ENCODE measurements at places on chromosomes 1 and 21.

DNA sequence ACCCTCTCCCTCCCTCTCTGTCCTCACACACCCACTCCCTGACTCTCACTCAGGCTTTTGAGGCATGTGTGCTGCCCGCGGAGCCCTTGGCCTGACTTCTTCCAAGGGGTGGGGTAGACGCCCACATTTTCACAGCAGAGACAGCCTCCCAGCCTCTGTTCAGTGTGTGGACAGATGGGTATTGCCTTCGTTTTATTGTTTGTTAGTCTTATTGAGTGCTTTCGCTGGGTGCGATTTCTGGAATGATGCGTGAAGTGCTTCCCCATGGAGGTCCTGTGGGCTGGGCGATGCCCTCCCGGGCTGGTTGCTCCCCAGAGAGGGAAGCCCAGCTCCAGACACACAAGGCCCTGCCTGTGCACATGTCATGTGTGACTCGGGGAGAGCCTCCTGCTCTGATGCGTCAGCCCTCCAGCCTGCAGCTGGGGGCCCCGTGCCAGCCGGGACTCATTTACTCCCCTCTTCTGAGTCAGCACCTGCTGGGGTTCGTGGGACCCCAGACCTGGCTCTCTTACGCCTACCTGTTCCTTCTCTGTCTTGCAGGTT, 14.7 kb downstream of the PDXK start:
- DNase-seq: no peak

- DNase-seq: no peak
Measured at GRCh38 chr1:170131450-170131849, 14.3 kb upstream of the NTMT2 start.

GRCh38 chr1:208997726-208998312, 585.7 kb upstream of the CAMK1G start:
- DNase-seq: no peak

DNA sequence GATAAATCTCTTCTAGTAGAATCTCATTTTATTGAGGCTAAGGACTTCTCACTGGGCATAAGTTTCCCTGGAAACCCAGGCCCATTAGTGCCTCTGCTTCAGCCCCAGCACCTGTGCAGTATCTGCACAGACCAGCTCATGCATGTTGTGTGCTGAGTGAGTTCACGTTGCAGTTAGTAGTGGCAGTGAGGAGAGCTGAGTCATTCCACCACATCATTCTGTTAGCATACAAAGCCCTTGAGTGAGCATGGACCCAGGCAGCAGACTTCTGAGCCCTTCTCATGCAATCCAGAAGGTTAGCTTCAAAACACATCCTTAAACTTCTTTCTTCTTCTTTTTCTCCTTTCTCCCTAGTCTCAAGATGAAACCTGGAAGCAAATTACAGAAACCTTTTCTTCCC, 45.8 kb upstream of the NTPCR start:
- DNase-seq: no peak

All from brain pericyte (primary cell).